ENCODE measurements at places on chromosomes 16 and 17.

- DNase-seq, result peak; percentile 86
Observed at GRCh38 chr16:53090591-53091411, 36.0 kb downstream of the CHD9 start.

GRCh38 chr16:66872559-66872942, 7.8 kb upstream of the PDP2 start:
- no peak for DNase-seq

- peak; percentile 93 for DNase-seq
Observed at GRCh38 chr16:30874821-30875717, 18.8 kb downstream of the BCL7C start.

- DNase-seq, result no peak
Observed at GRCh38 chr16:11175787-11176341, 80.1 kb downstream of the SOCS1 start.
